Chondrocyte (in vitro differentiated cells): ENCODE measurements at places on chromosomes 11 and 22.
A peak's percentile ranks its signal among the peaks of the same experiment; 100 is the strongest.

DNA sequence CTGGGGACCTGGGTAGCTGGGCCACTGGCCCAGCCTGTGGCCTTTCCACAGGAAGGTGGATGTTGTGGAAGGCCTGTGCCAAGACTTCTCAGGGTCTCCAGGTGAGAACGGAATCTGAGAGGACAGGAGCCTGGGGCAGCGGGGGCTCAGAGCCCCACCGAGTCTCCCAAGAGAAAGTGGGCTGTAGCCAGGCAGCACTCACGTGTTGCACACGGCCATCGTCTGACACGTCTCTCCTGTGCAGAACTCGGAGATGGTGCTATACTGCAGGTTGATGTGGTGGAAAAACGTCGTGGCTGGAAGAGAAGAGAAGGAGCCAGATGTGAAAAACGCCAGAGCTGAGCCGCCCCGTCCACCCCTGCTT, 6.4 kb downstream of the MOB2 start:
- no peak for DNase-seq
- H3K27me3 ChIP-seq, result no peaks in the 10 kb centered on the region
- peaks cover 15% of the 10 kb centered on the region for H3K36me3 ChIP-seq

- DNase-seq, result no peak
- H3K27me3 ChIP-seq, result no peaks in the 10 kb centered on the region
Observed at GRCh38 chr11:87660926-87661660, 514.1 kb downstream of the RAB38 start.

GRCh38 chr11:31720225-31720624, 90.9 kb downstream of the PAX6 start:
- no peak overlapping the region for H3K27ac ChIP-seq
- H3K27me3 ChIP-seq, result no peaks in the 10 kb centered on the region
- no peak overlapping the region for H3K4me3 ChIP-seq
- peaks cover under 1% of the 10 kb centered on the region for H3K36me3 ChIP-seq

DNA sequence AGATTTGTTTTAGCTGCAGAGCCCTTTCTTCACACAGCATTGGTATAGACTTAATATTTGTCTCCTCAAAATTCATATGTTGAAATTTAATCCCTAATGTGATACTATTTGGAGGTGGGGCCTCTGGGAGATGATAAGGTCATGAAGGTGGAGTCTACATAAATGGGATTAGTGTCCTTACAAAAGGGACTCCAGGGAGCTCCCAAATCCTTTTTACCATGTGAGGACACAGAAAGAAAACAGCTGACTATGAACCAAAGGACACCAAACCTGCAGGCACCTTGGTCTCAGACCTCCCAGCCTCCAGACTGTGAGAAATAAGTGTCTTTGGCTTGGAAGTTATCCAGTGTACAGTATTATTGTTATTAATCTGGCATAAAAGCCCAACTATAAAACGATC, 10.2 kb downstream of the SLC35F2 start:
- no peaks in the 10 kb centered on the region for H3K27me3 ChIP-seq
- no peak overlapping the region for H3K4me3 ChIP-seq
- no peak for DNase-seq
- no peaks in the 10 kb centered on the region for H3K36me3 ChIP-seq
- H3K4me1 ChIP-seq, result no peaks in the 10 kb centered on the region

DNA sequence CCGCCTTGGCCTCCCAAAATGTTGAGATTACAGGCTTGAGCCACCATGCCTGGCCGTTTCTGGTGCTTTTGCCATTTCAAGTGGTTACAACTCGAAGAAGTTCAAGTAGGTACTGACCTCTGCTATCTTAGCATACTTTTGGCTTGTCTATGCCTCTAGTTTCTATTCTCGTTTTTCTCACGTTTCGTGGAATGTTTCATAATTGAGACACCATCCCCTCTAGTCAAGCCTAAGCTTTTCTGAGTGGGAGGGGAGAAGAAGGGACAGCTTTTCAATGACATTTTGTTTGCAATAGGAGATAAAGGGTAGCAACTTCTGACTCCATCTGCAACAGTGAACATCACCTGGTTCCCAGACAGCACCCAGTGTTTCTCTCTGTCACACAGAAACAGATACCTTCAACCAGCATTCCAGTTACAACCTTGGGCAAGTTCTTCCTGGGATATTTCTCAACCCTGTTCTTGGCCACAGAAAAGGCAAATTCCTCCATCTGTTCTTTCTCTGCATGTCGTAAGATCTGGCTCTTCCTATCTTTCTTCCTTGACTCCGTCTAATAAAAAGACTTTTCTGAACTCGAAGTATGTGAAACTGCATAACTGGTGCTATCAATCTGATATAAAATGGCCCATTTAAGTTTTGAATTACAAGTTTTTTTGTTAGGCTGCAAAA, 25.5 kb downstream of the DDI1 start:
- no peak overlapping the region for H3K27ac ChIP-seq
- no peaks in the 10 kb centered on the region for H3K4me1 ChIP-seq
- no peaks in the 10 kb centered on the region for H3K36me3 ChIP-seq

- no peak overlapping the region for H3K4me3 ChIP-seq
- H3K4me1 ChIP-seq, result peaks cover 6% of the 10 kb centered on the region
- peaks cover 42% of the 10 kb centered on the region for H3K27me3 ChIP-seq
- no peak for DNase-seq
Observed at GRCh38 chr11:121559606-121560200, 106.9 kb upstream of the SORL1-AS1 start.

DNA sequence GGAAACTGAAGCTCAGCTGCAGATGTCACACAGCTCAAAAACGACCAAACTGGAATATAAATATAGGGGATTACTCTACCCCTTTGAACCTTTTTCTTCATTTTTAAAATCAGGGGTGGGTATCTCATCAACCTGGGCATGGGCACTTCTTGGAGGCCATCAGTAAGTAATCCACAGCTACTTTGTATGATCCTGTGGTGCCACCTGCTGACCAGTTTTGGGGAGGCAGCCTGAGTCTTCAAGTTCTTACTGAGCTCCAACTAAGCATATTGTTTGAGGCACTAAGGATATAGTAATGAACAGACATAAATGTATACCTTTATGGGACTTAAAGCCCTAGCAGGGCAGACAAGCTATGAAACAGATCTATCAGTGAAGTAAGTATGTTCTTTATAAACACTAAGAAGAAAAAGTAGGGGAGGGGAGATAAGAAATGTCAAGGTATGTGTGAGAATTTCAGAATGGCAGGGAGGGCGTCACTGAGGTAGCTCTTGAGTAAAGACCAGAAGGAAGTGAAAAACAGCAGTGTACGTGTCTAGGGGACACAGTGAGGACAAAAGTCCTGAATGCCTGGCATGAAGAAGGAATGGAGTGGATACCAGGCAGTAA, 18.4 kb downstream of the TUB start:
- no peak overlapping the region for H3K27ac ChIP-seq
- no peak overlapping the region for H3K4me3 ChIP-seq
- DNase-seq, result no peak
- H3K36me3 ChIP-seq, result peaks cover 16% of the 10 kb centered on the region
- H3K27me3 ChIP-seq, result no peaks in the 10 kb centered on the region

DNA sequence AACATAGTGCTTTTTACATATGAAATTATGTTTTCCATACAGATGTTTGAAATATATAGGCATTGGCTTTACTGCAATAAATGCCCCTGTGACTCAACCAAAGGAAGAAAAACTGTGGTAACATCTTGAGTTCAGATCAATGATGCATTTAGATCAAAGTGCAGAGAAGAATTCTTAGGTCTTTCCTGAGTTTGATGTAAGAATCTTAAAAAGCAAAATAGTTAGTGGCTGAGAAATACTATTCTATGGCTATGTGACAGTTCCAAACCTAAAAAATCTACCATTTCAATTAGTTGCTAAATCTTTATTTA, 93.7 kb downstream of the SOX6 start:
- no peaks in the 10 kb centered on the region for H3K27me3 ChIP-seq
- DNase-seq, result no peak
- no peak overlapping the region for H3K4me3 ChIP-seq
- H3K36me3 ChIP-seq, result peaks cover 4% of the 10 kb centered on the region

- H3K36me3 ChIP-seq, result peaks cover 4% of the 10 kb centered on the region
- DNase-seq, result no peak
- H3K4me3 ChIP-seq, result no peak overlapping the region
- peaks cover 44% of the 10 kb centered on the region for H3K4me1 ChIP-seq
- peak overlapping the region; percentile 94 for H3K27ac ChIP-seq
- no peaks in the 10 kb centered on the region for H3K27me3 ChIP-seq
Observed at GRCh38 chr11:106399624-106400023, 322.2 kb downstream of the AASDHPPT start.

- H3K36me3 ChIP-seq, result peaks cover 3% of the 10 kb centered on the region
- H3K4me1 ChIP-seq, result peaks cover 25% of the 10 kb centered on the region
- peak overlapping the region; percentile 62 for H3K4me3 ChIP-seq
- peaks cover 83% of the 10 kb centered on the region for H3K27me3 ChIP-seq
- H3K27ac ChIP-seq, result no peak overlapping the region
Observed at GRCh38 chr11:14973621-14974514, 1.7 kb upstream of the CALCA start.

DNA sequence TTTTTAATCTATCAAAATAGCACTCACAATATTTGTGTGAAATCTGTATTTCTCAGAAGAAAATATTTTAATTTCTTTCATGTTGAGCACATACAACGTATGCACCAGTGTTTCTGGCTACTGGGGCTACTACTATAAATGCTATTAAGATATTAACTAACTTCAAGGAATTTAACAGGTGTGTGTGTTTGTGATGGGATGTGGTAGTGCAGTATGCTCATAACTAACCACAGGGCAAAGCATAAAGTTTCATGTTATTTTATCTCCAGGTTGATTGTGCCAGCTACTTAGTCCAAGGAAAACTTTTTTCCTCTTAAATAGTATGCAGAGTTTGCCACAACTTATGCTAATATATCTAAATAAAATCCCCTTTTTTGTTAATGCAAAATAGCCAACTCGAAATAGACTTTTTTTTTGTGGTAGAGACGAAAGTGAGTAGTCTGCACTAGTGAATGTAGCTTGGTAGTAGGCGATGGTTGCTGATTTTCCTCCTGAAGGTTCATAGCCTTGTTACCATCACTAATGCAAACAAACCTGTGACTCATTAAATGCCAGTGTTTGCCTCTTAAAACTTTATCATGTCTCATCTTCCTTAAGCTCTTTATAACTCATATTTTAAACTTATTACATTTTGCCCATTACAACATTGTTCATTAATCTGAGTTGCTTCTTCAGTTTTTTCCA, 565.5 kb upstream of the ANO3 start:
- peaks cover 25% of the 10 kb centered on the region for H3K4me1 ChIP-seq
- no peaks in the 10 kb centered on the region for H3K36me3 ChIP-seq
- no peak overlapping the region for H3K27ac ChIP-seq
- DNase-seq, result no peak

- H3K36me3 ChIP-seq, result peaks cover 5% of the 10 kb centered on the region
- H3K27me3 ChIP-seq, result no peaks in the 10 kb centered on the region
- H3K4me1 ChIP-seq, result peaks cover 25% of the 10 kb centered on the region
- H3K27ac ChIP-seq, result peak overlapping the region; percentile 32
Observed at GRCh38 chr11:10072142-10072541, 221.9 kb downstream of the SBF2 start.

- H3K4me3 ChIP-seq, result no peak overlapping the region
- H3K4me1 ChIP-seq, result no peaks in the 10 kb centered on the region
- no peak for DNase-seq
- H3K27me3 ChIP-seq, result peaks cover 11% of the 10 kb centered on the region
Observed at GRCh38 chr11:105825141-105825540, 196.9 kb downstream of the MSANTD4 start.

- no peak for DNase-seq
- no peak overlapping the region for H3K4me3 ChIP-seq
- peaks cover 29% of the 10 kb centered on the region for H3K4me1 ChIP-seq
- H3K27me3 ChIP-seq, result peaks cover 2% of the 10 kb centered on the region
- no peaks in the 10 kb centered on the region for H3K36me3 ChIP-seq
- H3K27ac ChIP-seq, result no peak overlapping the region
Observed at GRCh38 chr11:16606784-16607674, 131.4 kb upstream of the C11orf58 start.

GRCh38 chr22:42855211-42855610, 1.9 kb downstream of the ARFGAP3 start:
- no peaks in the 10 kb centered on the region for H3K36me3 ChIP-seq
- peak overlapping the region; percentile 97 for H3K27ac ChIP-seq
- DNase-seq, result no peak
- H3K4me3 ChIP-seq, result peak overlapping the region; percentile 66

DNA sequence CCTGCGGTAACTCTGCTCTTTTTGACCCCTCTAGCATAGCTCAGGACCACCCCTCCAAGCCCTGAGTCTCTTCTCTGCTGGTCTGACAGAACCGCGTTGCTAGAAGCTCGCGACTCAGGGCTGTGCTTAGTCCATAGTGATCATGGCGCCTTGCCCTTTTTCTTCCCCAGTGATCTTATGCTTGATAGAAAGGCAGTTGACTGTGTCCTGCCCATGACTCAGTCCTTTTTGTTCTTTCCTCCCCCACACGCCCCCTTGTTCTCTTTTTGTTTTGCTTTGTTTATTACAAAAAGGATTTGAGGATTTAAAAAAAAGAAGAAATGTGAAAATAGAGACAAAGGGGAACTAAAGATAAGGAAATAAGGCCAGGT, 17.5 kb downstream of the IL17RA start:
- H3K27ac ChIP-seq, result no peak overlapping the region
- no peaks in the 10 kb centered on the region for H3K4me1 ChIP-seq
- DNase-seq, result no peak
- H3K27me3 ChIP-seq, result no peaks in the 10 kb centered on the region
- H3K4me3 ChIP-seq, result no peak overlapping the region

DNA sequence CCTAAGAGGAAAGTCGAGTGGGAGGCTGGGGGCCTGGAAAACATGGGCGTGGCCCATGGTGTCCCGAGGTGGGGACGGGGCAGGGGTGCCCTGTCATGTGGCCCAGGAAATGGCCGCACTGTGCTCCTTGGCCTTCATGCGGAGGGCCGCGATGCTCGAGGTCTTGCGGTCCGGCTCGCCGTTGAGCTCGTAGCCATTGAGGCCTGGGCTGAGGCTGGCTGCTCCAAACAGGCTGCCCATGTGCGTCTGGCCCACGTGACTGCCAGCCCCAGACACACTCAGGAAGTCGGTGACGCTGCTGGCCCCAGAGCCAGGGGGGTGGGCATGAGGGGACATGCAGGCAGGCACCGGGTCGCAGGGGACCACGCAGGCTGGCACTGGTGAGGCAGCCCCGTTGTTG, 45.2 kb downstream of the ALX4 start:
- no peaks in the 10 kb centered on the region for H3K36me3 ChIP-seq
- peaks cover 15% of the 10 kb centered on the region for H3K4me1 ChIP-seq
- DNase-seq, result no peak
- no peaks in the 10 kb centered on the region for H3K27me3 ChIP-seq
- H3K27ac ChIP-seq, result no peak overlapping the region

DNA sequence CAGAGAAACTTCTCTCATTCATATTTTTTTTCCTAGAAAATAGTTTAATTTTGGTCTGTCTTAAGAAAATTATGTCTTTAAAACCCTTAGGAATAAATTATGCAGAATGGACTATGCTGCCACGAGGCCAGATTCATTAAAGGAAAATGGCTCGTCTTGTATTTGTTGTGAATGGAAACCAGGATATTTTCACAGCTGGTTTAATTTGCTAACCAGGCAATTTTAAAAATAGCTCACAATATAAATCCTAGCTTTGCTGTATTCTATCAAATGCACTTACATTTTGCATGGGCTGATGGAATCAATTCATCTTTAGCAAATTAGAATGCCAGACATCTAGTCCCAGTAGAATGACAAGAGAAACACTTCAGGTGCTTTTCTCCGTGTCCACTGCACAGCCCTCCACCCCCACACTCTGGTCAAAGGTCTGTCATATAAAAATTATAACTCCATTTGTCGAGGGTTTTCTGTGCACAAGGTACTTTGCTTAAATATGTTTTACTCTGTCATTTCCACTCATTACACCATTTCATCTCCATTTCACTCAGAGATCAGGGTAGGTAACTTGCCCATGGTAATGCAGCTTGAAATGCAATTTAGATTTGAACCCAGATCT, 20.3 kb upstream of the TNRC6B start:
- no peak for DNase-seq
- H3K4me3 ChIP-seq, result no peak overlapping the region
- H3K27ac ChIP-seq, result no peak overlapping the region
- no peaks in the 10 kb centered on the region for H3K36me3 ChIP-seq
- H3K4me1 ChIP-seq, result peaks cover 31% of the 10 kb centered on the region
